ENCODE measurements at places on chromosomes 12 and 14.

DNA sequence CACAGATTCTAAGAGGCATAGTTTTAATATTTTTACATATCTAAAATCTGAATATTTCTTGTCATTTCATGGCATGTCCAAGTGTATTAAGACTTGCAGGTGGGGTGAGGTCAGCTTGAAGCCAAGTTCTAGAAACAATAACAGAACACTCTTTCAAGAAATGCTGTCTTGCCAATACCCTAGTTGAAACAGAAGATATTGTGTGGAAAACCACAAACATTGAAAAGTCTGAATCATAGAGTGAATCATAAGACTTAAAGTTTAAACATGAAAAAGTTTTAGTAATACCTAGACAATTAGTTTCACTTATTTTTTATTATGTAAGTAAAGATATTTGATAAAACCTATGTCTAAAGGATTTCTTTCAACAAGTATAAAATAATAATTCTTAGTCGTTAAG is 191.5 kb upstream of the CAND1 start:
- no peak for DNase-seq

GRCh38 chr12:102468261-102468915 is 12.0 kb downstream of the IGF1 start:
- no peak for DNase-seq

- DNase-seq = no peak
These were observed 934.6 kb downstream of the VRK1 start for GRCh38 chr14:97731800-97732199.

GRCh38 chr14:99716091-99716849 is 32.2 kb downstream of the CYP46A1 start:
- DNase-seq = no peak

DNA sequence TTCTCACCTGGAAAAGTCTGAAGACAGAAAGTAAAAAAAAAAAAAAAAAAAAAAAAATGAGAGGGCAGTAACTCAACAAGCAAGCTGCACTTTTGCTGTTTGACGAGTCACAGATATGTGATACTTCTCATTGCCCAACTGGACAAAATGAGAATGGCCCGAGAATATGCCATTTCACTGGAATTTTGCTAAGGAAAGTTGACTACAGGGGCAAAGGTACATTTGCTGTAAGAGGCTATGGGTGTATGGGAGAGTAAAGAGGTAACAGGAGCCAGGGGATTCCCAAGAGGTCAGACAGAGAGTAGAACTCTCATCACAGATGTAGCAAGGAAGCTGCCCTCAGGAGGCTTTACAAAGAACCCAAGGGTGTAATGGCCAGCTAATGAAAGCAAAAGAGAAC is 22.9 kb downstream of the KIF21A start:
- no peak for DNase-seq

DNA sequence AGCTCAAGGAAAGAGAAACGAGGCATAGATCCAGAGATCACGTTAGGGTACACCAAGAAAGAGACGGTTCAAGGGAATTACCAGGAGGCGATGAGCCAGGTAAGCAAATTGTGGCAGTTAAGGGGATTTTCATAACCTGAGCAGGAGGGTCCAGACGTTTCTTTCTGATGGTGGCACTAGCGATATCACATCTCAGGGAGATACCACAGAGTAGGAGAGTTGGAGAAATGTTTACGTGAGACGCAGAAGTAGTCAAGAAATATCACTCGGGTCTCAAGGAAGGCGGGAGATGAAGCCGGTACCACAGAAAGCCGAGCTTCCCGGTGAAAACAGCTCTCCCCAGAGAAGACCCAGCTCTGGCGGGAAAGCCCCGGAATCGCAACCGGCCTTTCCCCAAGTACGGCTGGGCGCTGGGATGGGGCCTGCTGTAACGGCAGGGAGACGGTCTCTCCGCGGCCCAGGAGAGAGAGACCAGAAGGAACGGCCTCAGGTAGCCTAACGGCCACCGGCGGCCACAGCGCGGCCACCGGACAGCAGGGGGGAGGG is 485 bp downstream of the SENP1 start:
- no peak for DNase-seq

DNA sequence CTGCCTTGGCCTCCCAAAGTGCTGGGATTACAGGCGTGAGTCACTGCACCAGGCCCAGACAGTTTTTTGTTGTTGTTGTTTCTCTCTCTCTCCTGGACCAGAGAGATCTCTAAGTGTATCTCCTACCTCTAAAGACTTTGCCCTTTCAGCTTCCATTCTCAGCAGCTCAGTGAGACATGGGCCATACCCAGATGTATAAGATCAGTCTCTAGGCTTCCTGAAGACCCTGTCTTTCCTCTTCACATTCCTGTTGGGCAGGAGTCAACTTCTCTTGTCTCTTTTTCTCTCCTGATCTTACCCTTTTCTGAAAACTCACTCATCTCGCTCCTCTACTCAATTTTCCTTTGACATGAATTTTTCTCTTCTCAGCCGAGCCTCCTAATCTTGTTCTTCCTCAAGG is 42.0 kb downstream of the KCNK13 start:
- no peak for DNase-seq

DNA sequence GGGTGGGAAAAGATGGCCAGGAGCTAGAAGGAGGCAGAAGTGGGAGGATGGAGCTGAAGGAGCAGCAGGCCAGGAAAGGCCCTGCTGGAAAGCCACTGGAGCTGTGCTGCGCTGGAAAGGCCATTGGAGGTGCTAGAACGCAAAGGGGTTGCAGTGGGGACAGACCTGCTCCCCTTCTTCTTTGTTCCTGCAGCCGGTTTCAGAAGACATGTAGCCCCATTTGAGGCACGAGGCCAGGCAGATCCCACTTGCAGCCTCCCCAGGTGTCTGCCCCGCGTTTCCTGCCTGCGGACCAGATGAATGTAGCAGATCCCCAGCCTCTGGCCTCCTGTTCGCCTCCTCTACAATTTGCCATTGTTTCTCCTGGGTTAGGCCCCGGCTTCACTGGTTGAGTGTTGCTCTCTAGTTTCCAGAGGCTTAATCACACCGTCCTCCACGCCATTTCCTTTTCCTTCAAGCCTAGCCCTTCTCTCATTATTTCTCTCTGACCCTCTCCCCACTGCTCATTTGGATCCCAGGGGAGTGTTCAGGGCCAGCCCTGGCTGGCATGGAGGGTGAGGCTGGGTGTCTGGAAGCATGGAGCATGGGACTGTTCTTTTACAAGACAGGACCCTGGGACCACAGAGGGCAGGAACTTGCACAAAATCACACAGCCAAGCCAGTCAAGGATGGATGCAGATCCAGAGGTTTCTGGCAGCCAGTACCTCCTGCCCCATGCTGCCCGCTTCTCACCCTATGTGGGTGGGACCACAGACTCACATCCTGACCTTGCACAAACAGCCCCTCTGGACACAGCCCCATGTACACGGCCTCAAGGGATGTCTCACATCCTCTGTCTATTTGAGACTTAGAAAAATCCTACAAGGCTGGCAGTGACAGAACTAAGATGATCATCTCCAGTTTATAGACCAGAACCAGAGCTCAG is 2.3 kb upstream of the GPR162 start:
- DNase-seq = no peak

GRCh38 chr14:33363682-33364081 is 425.0 kb downstream of the NPAS3 start:
- DNase-seq = no peak

DNA sequence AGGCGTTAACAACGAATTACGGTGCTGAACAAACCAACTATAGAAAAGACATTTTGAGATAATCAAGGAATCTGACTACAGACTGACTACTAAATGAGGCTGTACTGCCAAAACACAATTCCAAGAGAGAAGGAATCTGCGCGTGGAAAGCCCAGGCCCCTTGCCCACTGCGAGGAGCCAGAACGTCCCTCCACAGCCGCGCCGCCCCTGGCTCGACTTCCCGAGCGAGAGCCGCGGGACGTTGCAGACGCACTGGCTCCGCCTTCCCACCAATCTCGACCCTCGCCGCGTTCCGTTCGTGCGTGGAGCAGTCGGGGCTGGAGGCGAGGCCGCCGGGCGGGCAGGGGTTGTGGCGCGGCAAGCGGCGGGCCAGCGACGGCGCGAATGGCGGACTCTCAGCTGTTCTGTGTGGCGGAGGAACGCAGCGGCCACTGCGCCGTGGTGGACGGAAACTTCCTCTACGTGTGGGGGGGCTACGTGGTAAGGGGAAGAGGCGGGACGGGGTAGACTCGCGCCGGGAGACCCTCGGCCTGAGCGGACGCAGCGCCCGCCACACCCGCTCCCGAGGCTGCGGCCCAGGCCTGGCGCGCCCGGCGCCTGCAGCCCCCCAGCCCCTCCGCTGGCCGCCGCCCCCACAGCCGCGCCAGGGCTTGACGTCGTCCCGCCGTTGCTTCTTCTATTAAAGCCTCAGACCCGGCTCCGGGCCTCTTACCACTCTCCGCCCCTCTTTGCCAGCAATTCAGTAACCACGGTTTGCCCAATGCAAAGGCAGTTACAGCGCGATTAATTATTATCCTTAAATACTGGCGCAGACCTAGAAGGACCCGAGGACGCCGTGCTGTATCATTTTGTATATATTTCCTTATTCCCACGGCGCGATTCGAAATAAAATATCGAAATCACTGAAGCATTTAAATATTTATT is at the start of gene KLHDC1:
Gene KLHDC1 (plus strand): TSS at position 310 of the 924 bp plus-strand sequence. CDS start 75 bp downstream, at position 385.
- no peak for DNase-seq

GRCh38 chr14:61499991-61500390 is 178.6 kb downstream of the PRKCH start:
- DNase-seq = no peak

DNA sequence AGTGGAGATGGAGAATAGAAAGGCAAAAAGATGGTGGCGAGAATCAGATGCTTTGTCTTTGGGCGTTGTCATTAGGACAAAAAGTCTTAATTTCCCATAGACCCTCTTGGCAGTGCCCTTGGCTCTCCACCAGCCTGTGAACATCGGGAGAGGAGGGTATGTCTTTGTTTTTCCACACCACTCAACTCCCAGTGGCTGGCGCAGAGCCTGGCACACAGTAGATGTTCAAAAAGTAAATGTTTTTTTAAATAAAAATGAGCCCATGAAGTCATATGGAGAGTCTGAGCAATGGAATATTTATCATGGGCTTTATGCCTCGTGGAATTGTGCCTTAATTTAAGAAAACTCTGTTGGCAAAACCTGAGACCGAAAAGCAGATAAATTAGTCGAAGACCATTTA is 90.4 kb downstream of the SRGAP1 start:
- no peak for DNase-seq

DNA sequence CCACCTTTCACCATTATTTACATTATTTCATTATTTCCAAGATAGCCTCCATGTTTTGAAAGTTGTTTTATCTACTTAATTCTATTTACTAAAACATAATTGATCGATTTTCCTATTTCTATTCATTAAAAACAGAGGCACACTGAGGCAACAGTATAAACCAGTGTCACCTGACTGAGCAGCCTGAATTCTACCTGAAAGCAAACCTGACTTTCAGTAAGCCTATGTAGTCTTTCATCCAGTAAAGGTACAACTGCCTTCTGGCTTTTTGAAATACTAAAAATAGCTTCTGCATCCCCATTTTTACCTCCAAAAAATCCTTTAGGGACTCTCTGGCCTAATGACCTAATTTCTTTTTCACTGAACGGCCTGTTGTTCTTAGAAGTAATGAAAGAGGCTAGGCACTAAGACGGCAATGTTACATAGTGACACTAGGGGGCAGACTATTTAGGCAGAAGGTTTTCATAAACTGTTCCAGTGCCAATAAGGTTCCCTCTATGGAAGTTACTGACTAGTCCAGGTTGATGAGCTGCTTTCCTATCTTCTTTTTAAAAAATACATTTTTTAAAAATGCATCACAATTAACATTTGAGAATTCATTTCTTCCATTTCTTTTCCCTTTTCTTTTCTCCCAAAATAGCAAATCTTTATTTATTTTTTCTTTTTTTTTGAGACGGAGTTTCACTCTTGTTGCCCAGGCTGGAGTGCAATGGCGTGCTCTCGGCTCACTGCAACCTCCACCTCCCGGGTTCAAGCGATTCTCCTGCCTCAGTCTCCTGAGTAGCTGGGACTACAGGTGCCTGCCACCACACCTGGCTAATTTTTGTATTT is 17.5 kb downstream of the ANAPC5 start:
- DNase-seq = no peak

GRCh38 chr14:31232081-31232480 is 24.5 kb upstream of the HECTD1 start:
- DNase-seq = no peak

- DNase-seq = no peak
These were observed 92.9 kb downstream of the KSR2 start for GRCh38 chr12:117875744-117876435.

GRCh38 chr12:68977335-68977734 is 44.4 kb upstream of the CPM start:
- no peak for DNase-seq

GRCh38 chr12:107325075-107325608 is 231.8 kb upstream of the CRY1 start:
- DNase-seq = no peak

- no peak for DNase-seq
These were observed 103.3 kb upstream of the FKBP4 start for GRCh38 chr12:2691345-2692071.

DNA sequence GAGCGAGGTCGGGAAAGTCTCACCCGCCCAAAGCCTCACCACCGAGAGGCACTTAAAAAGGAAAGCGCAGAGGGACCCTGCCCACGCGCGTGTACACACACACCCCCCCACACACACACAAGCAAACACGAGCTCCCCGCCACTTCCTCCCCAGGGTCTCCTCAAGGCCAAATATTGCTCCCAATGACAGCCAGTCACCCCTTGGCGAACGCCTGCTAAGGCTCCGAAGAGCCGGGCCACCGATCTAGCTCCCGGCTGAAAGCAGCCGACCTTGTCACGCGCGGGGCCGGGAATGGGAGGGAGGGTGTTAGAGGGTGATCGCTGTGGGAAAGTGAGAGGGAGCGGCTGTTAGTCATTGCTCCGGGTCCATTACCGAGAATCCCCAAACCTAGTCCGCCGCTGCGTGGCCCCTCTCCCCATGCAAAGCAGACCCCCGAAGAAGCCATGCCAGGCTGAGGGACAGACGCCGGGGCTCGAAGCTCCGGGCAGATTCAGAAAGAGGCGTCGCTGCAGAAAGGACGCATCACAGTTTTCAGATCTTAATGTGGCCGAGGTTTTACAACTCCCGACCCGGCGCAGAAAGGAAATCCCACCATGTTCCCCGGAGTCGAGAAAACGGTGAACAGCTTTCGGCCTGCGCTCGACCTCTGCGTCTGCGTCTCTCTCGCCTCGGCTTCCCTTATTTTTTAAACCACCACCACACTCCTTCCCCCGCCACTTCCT is 2.6 kb downstream of the BMP4 start:
- DNase-seq = no peak

GRCh38 chr14:102918438-102918837 is 4.0 kb upstream of the AMN start:
- DNase-seq = no peak

- no peak for DNase-seq
These were observed 87.1 kb upstream of the ZFP36L1 start for GRCh38 chr14:68879841-68880575.

- DNase-seq = no peak
These were observed 88.8 kb downstream of the ATF7IP start for GRCh38 chr12:14454098-14454907.

GRCh38 chr12:48069241-48069640 is 36.6 kb downstream of the SENP1 start:
- DNase-seq = no peak
